Activated CD8-positive, alpha-beta memory T cell treated with anti-CD3 and anti-CD28 coated beads for 1 hour (primary cell): ENCODE measurements at places on chromosomes 11 and 22.

DNA sequence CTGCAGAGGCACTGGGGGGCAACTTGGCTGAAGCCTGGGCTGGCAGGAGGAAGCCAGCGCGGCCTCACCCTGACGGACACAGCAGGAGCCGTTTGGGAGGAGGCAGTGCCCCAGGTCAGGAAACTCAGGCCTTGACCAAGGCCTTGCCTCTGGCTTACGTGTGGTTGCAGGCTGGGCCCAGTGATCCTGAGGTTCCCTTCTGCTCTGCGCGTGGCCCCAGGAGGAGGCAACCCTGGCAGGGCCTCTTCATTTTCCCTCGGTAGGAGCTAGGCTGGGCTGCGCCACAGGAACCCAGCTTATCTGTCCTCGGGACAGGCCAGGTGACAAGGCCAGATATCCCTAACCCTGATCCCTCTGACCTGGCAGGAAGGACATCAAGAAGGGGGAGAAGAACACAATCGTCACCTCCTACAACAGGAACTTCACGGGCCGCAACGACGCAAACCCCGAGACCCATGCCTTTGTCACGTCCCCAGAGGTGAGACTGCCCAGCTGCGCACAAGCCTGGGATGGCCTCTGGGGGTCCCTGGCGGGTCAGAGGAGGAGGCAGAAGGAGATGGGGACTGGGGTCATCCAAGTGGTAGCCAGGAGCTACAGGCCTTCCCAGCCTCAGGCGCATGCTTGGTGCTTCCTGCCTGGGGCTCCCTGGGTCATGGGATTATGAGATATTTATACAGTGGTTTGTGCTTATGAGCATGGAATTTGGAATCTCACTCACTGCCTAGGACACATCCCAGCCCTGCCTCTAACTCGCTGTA is 20.6 kb downstream of the POLR3H start:
- no peak for DNase-seq

DNA sequence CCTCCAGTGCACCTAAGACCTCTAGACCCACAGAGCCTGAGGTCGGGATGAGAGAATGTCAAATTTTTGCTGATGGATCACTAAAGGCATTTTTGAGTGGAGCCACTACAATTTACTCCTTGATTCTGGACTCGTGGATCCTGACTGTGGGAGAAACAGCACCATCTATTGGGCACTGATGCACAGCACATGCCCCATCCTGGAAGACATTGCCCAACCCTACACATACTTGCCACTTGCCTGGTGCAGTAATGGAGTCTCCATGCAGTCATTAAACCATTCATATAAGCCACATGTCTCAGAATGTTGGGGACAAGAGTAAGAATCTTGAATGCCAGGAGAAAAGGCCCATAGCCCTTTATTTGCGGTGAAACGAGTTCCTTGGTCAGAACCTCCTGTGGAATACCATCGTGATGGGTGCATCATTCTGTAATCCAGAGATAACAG is 103.9 kb downstream of the GGTLC2 start:
- no peak for DNase-seq

DNA sequence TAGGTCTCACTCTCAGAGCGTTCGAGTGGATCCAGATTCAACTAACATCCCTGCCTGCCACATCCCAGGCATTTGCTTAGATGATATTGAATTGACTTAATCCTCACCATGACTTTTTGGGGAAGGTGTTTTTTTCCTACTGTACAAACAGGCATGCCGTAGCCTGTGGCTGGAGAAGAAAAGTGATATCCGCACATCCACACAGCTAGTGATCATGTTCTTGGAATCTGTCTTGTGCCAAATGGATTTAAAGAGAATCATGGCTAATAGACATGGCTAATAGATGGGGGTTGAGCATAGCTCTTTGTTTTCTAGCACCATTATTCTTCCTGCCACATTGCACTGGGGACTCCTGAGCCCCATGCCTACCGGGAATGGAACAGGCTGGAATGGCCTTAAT is 82.1 kb upstream of the THY1 start:
- no peak for DNase-seq

DNA sequence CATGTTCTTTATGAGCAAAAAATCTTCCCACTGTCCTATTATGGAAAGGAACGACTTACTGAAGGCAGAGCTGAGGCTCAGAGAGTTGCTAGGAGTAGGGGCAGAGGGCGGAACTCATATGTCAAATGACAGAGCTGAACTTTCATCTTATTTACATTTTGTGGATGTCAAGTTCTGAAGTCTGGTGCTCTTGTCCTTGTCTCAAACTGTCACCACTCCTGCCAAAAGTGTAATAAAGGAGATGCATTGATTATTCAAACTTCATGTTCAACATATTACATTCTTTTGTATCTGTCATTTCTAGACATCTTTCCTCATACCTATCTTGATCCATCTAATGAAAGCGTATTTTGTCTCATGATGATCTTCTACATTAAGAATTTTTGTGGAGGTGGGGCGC is 57.1 kb upstream of the C11orf87 start:
- DNase-seq: no peak

DNA sequence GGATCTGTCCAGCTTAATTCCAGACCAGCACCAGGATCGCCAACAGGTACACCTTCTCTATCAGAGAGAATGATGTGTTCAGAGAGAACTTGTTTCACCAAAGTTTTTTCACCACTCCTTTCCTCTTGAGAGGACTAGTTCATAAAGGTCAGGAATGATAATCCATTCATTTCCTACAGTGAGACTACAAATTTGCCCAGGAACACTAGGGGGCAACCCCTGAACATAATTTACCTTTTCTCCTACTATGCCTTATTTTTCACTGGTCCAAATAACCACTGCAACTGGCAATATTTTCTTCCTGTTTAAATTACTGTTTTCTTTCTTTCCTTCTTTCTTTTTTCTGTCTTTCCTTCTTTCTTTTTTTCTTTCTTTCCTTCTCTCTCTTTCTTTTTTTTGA is 22.5 kb downstream of the CAVIN3 start:
- no peak for DNase-seq

GRCh38 chr11:70371241-70371640 is 27.1 kb upstream of the CTTN start:
- DNase-seq: no peak

- DNase-seq: no peak
Measured at GRCh38 chr11:7031471-7031871, 11.2 kb downstream of the NLRP14 start.

DNA sequence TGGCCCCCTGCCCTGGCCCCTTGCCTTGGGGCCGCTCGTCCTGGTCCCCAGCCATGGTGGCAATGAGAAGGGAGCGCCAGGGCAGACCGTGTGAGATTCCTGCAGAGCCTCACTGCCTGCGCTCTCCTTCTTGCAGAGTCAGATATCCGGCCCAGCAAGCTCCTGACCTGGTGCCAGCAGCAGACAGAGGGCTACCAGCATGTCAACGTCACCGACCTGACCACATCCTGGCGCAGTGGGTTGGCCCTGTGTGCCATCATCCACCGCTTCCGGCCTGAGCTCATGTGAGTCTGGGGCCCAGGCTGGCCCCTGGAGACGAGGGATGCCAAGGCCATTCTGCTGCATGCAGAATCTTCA is 114.1 kb downstream of the MICAL2 start:
- peak; percentile 74 for DNase-seq

DNA sequence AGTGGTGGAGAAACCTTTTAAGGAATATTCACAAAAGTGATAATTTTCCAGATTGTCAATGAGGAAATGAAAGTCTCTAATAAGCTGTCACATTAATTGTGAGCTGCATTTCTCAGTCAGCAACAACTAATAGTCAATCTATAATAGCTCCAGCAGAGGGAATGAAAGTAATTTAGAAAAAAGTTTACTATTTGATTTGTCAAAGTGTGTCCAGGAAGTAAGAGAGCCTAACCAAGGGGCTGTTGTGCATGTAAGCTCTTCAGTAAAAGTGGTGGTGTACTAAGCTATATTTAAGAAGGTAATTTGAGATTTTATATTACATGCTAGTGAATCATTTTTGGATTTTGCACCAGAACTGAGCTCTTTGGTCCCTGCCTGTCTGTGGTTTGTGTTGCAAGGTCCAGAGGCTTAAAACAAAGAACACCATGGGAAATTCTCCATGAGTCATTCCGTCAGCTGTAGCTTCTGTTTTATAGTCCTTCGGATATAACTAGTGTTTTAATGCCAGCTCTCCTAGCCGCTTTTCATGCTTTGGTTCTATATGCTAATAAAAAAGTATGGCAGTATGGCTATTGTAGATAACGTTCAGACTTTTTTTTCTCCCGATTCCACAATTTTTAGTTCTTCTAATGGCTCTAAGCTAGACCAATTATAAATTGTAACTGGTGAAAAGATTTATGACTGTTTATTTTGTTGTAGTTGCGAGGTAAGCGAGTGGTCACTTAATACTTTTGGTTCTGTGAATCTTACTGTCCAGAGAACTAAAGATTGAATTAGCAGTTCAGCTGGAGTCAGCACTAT is 64.6 kb downstream of the ARHGEF12 start:
- DNase-seq: no peak

DNA sequence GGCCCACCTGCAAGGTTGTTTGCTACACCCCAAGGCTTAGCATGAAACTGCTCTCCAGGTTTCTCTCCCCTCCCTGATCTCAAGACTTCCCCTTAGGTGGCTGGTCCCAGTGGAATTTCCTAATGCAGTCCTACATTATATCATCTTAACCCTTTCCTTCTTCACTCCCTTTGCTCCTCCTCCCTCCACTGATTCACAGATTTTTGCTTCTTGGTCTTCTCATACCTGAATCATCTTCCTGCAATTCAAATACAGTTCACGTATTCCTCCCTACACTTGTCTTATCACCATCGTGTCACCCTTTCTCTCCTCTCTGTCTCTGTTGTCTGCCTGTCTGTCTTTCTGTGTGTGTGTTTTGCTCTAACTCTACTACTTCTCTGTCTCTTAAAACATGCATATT is 17.0 kb downstream of the MMP10 start:
- DNase-seq: no peak

DNA sequence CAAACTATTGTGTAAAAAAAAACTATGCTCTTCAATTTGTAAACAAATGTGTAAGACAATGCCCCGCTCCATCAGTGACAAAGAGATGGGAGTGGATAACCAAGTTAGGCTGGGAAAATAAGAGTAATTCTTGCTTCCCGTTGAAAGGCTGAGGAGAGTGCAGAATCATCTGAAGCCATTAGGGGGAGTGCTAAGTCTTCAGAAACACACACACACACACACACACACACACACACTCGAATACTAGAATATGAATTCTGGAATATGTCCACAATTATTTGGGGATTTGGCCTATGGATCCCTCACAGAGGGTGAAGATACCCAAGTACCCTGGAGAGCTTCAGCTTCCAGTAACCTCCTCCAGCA is 27.8 kb upstream of the ROBO3 start:
- no peak for DNase-seq
